ENCODE measurements at places on chromosomes 1 and 21. TPM values are rescaled to one million over a fixed set of nuclear protein-coding genes. Genes with fewer than 3 reads are reported as not detected.

ETV3L gene
- not detected for polyA plus RNA-seq

CFHR3 gene
- polyA plus RNA-seq, result 0.09 TPM

RAB7B gene
- 0.69 TPM for polyA plus RNA-seq

GRCh38 chr1:40820251-40820797, 36.7 kb downstream of the KCNQ4 start:
- no peaks in the 10 kb centered on the region for H3K27me3 ChIP-seq
- peak overlapping the region; percentile 1 for H3K27ac ChIP-seq
- H3K36me3 ChIP-seq, result peaks cover 51% of the 10 kb centered on the region

DNA sequence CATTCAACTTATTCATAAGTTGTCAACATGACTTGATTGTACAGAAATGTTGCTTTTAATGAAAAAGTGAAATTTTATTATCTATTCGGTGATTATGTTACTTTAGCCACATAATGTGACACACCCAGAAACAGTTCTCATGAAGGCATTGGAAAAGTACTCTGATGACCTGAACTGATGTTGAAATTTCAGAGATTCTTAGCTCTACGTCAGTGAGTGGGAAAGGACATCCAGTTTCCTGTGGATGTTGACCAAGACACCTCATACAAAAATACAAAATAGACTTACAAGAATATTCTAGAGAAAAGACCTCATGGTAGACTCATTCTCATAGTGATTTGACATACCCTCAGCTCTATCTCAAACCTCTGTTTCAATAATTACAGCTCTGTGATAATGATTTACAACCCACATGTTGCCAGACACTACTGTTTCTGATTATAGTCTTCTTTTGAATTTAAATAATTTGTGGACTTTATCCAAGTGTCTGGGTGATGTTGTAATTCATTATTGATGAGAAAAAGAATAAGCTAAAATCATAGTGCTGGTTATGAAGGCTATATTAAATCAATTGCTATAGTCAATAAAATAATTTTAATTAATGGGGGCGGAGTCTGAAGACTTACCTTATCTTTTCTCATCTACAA, 37.3 kb downstream of the KCNK2 start:
- H3K27ac ChIP-seq, result no peak overlapping the region
- no peaks in the 10 kb centered on the region for H3K27me3 ChIP-seq
- DNase-seq, result no peak

GRCh38 chr1:203271018-203271743, 34.1 kb upstream of the BTG2 start:
- peaks cover 42% of the 10 kb centered on the region for H3K4me1 ChIP-seq
- H3K27me3 ChIP-seq, result no peaks in the 10 kb centered on the region
- DNase-seq, result peak; percentile 93
- no peak overlapping the region for H3K27ac ChIP-seq

DNA sequence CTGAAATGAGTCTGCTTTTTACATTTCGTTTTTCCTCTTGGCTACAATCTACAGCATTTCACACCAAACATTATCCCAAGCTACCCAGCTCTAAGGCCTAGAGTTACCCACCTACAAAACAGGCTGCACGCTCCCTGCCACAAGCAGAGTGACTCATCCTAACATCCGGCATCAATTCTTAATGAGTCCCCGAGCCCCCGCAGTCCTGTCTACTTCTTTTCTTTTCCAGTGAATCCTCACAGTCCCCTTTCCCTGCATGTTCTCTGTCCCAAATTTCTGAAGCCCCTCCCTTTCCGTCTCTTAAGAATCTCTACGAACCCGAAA, 650 bp downstream of the PCNX2 start:
- peak overlapping the region; percentile 18 for H3K27ac ChIP-seq
- no peaks in the 10 kb centered on the region for H3K36me3 ChIP-seq
- no peaks in the 10 kb centered on the region for H3K4me1 ChIP-seq
- no peak for DNase-seq
- peak overlapping the region; percentile 51 for H3K4me3 ChIP-seq

- H3K4me1 ChIP-seq, result no peaks in the 10 kb centered on the region
- no peak overlapping the region for H3K4me3 ChIP-seq
- no peak overlapping the region for H3K27ac ChIP-seq
- no peaks in the 10 kb centered on the region for H3K36me3 ChIP-seq
- DNase-seq, result no peak
- H3K27me3 ChIP-seq, result no peaks in the 10 kb centered on the region
These were observed 17.1 kb downstream of the ARHGEF16 start for GRCh38 chr1:3471356-3472087.

DNA sequence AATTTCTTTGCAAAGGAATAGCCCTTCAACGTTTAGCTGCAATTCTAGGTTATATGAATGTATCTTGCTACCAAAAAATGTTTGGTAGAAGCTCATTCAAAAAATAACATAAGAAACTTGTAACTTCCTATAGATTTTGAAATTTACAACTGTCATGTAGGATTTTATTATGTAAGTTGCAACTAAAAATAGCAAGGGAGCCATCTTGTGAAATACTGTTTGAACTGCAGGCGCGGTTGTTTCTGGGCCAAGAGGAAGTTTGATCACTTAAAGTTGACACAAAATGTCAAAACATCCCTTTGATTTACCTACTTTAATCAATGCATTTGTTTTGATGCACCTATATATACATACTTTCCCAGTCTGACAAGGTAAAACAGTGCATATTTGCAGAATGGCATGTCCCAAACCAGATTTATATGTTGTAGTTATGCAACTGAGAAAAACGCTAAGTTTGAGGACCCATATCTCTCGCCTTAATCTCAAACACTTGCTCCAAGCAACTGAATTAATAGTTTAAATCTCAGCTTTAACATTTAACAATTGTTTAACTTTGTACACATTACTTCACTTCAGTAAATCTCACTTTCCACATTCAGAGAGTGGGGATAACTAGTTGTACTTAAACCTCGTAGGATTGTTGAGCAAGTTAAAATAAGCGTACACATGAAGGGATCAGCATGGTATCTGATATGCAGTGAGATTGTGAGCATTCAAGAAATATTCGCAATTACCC, 63.9 kb downstream of the KCNK2 start:
- H3K36me3 ChIP-seq, result no peaks in the 10 kb centered on the region
- no peaks in the 10 kb centered on the region for H3K4me1 ChIP-seq
- DNase-seq, result no peak

DNA sequence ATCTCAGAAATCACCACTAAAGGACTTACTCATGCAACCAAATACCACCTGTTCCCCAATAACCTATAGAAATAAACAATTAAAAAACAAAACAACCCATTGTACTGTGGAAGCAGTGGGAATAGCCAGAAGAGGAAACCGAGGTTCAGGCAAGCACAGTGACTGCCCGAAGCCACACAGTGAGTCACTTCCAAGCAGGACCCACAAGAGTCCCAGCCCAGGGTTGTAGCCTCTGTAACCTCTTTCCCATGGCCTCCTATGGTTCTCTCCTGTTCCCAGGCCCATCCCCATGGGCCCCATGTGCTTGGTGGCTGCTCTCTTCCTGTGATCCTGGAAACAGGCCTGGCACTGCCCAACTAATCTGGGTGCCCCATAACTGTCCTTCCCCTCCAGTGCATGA, 29.0 kb upstream of the HTR1D start:
- H3K4me1 ChIP-seq, result no peaks in the 10 kb centered on the region
- H3K27me3 ChIP-seq, result peaks cover 3% of the 10 kb centered on the region
- H3K4me3 ChIP-seq, result no peak overlapping the region
- no peak overlapping the region for H3K27ac ChIP-seq

DNA sequence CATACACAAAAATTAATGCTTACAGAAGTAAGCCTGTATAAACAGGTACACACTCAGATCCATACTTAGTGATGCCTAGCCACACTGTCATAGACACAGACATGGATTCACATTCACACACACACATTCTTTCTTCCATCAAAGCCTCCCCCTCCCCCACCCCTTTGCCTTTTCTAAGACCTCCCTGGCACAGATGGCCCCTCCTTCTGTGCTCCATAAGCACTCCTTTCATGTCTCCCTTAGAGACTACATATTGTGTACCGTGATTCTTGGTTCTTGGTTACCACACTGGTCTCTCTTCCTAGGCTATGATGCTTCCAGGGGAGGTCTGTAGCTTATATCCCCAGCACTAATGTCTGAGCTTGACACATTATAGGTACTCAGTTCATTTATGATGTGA, 2.0 kb upstream of the NHLH2 start:
- H3K27me3 ChIP-seq, result peaks cover 77% of the 10 kb centered on the region
- no peaks in the 10 kb centered on the region for H3K4me1 ChIP-seq
- H3K36me3 ChIP-seq, result no peaks in the 10 kb centered on the region
- DNase-seq, result no peak

DNA sequence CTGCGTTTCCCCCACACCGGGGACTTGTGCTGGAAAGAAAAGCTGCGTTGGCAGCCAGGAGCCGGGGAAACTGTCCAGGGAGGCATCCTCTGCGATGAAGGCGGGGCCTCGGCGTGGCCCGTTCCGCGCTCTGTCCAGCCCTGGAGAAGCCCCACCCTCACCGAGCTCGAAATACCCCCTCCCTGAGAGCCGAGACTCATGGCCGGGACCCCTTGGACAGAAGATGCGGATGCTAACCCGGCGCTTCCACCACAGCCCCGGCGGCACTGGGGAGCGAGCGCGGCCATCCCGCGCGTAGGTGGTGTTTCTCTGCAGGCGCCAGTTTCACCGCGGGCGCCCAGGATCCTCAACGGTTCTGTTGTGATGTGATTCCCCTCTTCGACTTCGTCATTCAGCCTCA, 31.6 kb downstream of the PDE9A start:
- no peak for DNase-seq
- peak overlapping the region; percentile 57 for H3K27ac ChIP-seq
- no peaks in the 10 kb centered on the region for H3K27me3 ChIP-seq
- no peak overlapping the region for H3K4me3 ChIP-seq
- no peaks in the 10 kb centered on the region for H3K4me1 ChIP-seq

- no peak overlapping the region for H3K4me3 ChIP-seq
- peaks cover 13% of the 10 kb centered on the region for H3K4me1 ChIP-seq
- no peaks in the 10 kb centered on the region for H3K36me3 ChIP-seq
- no peak for DNase-seq
- no peaks in the 10 kb centered on the region for H3K27me3 ChIP-seq
- H3K27ac ChIP-seq, result peak overlapping the region; percentile 50
These were observed 5.1 kb upstream of the GNG12 start for GRCh38 chr1:67838180-67838910.

- peak overlapping the region; percentile 97 for H3K27ac ChIP-seq
- DNase-seq, result no peak
- H3K4me3 ChIP-seq, result peak overlapping the region; percentile 85
These were observed 609 bp upstream of the CHTOP start for GRCh38 chr1:153633161-153633753.

DNA sequence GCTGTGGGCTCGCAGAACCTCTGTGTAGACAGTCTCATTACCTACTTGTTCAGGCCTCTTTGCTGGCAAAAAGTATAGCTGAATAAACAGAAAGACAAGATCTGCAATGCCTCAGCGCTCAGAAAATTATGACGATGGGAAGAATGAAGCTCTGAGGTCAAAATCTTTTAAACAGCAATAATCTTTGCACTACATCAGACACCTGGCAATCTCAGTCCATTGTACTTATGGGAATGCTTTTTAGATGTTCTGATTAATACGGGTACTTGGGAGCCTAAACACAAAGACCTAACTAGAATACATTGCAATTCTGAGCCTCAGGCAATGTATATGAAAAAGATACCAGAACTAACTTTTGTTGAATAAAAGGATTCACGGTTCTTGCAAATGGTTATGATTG, 410.7 kb downstream of the SMYD3 start:
- peaks cover 11% of the 10 kb centered on the region for H3K4me1 ChIP-seq
- no peaks in the 10 kb centered on the region for H3K27me3 ChIP-seq
- H3K36me3 ChIP-seq, result no peaks in the 10 kb centered on the region
- H3K4me3 ChIP-seq, result no peak overlapping the region

- H3K36me3 ChIP-seq, result peaks cover 6% of the 10 kb centered on the region
- H3K27me3 ChIP-seq, result no peaks in the 10 kb centered on the region
- H3K27ac ChIP-seq, result peak overlapping the region; percentile 97
- DNase-seq, result peak; percentile 87
- peak overlapping the region; percentile 61 for H3K4me3 ChIP-seq
These were observed 1.4 kb downstream of the TENT5B start for GRCh38 chr1:27011058-27011764.

DNA sequence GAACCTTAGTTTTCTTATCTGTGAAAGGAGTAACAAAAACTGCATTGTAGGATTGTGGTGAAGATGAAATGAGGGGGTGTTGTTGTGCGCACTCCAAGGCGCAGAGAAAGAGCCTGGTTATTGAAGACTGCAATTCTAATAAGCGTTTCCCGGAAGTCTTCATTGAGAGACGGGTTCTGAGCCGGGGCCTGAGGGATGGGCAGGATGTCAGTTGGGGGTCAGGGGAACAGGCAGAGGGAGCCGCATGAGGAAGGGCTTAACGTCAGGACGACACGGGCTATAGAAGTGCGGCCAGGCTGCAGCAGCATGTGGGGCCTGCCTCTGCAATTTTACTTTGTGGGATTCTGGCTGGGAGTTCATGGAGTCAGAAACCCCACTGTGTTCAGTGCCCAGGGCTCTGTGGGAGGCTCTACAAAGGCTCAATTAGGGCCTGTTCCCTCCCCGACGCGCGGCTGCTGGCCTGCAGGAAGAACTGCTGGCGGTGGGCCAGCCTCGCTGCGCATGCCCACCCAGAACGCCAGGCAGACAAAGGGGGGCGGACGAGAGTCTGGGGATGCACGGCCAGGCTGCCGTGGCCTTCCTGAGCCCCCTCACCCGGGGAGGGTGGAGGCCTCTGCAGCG, 20.7 kb downstream of the TRIM62 start:
- no peaks in the 10 kb centered on the region for H3K4me1 ChIP-seq
- H3K4me3 ChIP-seq, result no peak overlapping the region
- H3K27me3 ChIP-seq, result no peaks in the 10 kb centered on the region
- H3K36me3 ChIP-seq, result peaks cover 9% of the 10 kb centered on the region
- no peak overlapping the region for H3K27ac ChIP-seq

- no peaks in the 10 kb centered on the region for H3K4me1 ChIP-seq
- DNase-seq, result no peak
- H3K36me3 ChIP-seq, result no peaks in the 10 kb centered on the region
These were observed 170.0 kb downstream of the NPHP4 start for GRCh38 chr1:5822266-5822665.

Measured in sigmoid colon (tissue), 7 donors.